Activated CD4-positive, alpha-beta T cell treated with anti-CD3 and anti-CD28 coated beads, Interleukin-2, Interleukin-6, amounts not matched to agents 100 ng/mL and 50 ng/mL, durations not matched to agents 16 hours and 8 hours (primary cell): ENCODE measurements at places on chromosomes 11 and 22.

DNA sequence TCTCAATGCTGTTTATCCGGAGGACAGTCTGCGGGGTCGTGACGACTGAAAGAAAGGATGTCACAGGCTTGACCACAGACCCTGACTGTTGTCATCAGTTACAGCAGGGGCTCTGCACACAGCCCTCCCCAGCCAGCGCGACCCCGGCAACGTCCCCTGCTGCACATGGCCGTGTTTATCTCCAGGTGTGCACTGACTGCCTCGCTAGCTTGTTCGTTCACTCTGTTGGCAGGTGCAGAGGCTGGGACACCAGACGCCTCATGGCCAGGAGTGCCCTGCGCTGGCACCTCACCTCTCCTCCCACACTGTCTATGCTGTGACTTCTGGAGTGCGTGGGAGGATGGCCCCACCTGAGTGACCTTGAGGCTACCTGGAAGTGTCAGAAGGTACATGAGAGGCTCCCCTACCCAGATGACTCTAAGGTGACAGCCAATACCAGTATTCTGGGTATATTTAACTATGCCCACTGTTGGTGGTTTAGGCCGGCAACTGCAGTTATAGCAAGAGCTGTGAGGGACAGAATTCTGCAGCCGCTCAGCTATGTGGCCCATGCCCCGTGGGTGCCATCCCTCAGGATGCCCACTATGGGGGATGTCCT lies 12.2 kb downstream of the MRPL21 start:
- DNase-seq = no peak

- DNase-seq = no peak
Observed at GRCh38 chr11:26187639-26188038, 144.3 kb upstream of the ANO3 start.

- no peak for DNase-seq
Observed at GRCh38 chr11:33652431-33652830, 48.2 kb downstream of the C11orf91 start.

GRCh38 chr11:110447897-110448745 lies 18.4 kb downstream of the FDX1 start:
- peak; percentile 37 for DNase-seq

DNA sequence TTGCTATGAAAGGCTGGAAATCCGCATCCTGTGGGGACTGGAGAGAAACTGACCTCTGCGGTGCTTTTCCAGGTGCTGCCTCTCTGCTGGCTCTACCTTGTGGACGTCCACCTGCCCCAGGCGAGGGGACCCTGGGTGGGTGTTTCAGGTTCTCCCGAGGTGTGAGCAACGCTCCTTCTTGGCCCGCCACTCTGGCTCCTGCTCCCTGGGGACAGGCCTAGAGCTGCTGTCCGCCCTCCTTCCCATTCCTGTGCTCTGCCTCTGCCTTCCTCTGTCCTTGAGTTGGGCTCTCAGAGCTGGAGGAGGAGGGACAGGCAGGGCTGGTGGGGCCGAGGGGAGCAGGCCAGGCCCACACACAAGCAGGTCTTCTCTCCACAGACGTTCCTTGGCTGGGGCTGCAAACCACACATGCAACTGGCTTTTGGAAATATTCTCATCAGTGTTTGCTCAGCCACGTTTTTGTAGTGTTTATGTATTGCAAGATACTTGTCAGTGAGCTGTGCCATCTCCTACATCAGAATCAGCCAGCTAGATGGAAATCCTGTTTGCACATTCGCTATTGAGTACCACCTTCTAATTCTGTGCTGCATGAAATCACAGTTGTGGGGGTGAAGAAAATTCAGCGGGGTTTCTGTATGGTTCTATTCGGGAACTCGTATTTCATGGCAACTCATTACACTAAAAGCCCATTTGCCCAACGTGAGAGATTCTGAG lies 1115.0 kb downstream of the BRD1 start:
- DNase-seq = no peak

GRCh38 chr11:117238221-117238620 lies 5.8 kb downstream of the RNF214 start:
- peak; percentile 32 for DNase-seq

DNA sequence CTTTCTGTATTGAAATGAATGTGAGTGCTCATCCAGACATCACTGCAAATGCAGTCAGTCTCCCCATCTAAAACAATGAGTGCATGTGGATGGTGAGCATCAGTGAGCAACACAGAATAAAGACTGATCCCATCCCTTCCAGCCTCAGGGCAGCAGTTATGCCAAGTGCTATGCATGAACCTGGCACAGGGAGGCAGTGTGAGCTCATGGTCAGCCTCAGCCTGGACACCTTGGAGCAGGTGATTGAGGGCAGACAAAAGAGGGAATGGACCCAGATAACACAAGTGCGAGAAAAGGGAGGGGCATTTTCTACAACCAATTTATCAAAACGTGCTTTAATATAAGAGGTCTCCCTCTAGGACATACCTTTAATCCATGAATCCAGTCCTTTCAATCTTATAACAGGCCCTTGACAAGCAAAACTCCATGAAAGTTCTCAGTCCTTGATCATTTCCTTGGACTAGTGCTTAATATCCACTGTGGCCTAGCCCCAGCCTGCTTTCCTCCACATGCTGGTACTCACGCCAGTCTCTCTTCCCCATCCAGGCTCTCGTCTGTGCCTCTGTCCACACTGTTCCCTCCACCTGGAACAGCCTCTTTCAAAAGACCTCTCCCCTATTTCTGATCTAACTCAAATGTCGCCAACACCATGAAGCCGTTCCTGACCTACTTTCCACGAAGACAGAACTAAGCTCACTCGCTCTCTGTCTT lies 50.5 kb upstream of the LRRC55 start:
- no peak for DNase-seq

DNA sequence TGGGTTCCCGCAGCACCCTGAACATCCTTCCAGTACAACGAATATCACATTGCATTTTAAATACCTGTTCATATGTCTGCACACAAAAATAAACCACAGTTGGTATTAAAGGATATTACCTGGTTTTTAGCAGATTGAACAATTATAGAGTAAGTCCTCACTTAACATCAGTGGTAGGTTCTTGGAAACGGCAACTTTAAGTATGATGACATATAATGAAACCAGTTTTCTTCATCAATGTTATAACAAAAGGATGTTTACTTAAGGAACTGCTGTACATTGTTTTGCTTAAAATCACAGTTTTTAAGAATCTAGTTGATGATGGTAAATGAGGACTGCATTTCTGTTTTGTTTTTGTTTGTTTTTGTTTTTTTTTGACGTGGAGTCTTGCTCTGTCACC lies 28.0 kb downstream of the TRIM66 start:
- peak; percentile 23 for DNase-seq

DNA sequence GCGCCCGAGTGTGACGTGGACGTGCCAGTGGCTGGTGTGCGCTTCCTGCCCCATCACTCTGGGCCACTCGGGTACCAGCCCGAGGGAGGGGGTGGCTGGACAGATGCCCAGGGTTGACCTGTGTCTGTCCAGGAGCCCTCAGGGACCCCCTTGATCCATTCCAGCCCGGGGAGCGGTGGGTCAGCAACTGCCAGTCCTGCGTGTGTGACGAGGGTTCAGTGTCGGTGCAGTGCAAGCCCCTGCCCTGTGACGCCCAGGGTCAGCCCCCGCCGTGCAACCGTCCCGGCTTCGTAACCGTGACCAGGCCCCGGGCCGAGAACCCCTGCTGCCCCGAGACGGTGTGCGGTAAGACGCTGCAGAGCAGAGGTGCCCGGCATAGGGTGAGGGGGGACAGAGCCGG lies 34.5 kb downstream of the MUC5B start:
- DNase-seq = no peak

GRCh38 chr11:44725757-44726282 lies 942 bp upstream of the TSPAN18 start:
- DNase-seq = no peak

GRCh38 chr11:123093739-123094138 lies 31.8 kb upstream of the HSPA8 start:
- DNase-seq = no peak

- DNase-seq = no peak
Observed at GRCh38 chr11:14330881-14331280, 28.1 kb downstream of the RRAS2 start.

GRCh38 chr11:120034881-120035630 lies 102.9 kb downstream of the TRIM29 start:
- DNase-seq = no peak

DNA sequence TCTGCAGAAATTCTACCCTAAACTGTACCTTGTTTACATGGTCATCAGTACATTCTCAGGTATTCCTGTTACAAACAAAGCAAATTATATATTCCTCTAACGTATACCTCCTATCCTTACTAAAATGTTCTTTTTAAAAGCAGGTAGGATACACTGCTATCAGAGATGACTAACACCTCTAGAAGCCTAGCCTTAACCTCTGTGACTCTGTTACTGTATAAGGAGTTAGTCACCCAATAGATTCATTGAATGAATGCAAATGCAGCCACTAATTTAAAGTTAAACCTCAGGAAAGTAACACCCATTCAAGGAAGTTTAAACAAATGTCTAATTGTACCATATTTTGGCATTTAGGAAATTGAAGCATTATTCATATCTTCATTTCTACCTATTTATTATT lies 82.2 kb downstream of the FCHSD2 start:
- no peak for DNase-seq

DNA sequence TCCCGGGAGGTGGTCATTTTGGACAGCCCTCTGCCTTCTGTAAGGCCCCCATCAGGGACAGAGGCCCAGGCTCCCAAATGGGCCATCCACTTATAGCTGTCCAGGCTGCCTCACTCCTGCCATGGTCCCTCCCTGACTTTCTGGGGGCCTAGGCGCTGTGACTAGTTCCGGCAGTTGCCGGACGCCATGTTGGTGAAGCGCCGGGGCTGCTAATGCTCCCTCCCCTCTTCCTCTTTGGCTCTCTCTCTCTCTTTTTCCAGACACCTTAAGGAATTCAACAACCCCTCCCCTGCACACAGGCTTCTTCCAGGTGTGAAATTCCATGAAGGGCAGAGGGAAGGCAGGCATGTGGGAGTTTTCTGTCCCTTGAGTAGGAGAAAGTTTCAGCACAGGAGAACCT lies 445.6 kb downstream of the SOX6 start:
- DNase-seq = no peak

DNA sequence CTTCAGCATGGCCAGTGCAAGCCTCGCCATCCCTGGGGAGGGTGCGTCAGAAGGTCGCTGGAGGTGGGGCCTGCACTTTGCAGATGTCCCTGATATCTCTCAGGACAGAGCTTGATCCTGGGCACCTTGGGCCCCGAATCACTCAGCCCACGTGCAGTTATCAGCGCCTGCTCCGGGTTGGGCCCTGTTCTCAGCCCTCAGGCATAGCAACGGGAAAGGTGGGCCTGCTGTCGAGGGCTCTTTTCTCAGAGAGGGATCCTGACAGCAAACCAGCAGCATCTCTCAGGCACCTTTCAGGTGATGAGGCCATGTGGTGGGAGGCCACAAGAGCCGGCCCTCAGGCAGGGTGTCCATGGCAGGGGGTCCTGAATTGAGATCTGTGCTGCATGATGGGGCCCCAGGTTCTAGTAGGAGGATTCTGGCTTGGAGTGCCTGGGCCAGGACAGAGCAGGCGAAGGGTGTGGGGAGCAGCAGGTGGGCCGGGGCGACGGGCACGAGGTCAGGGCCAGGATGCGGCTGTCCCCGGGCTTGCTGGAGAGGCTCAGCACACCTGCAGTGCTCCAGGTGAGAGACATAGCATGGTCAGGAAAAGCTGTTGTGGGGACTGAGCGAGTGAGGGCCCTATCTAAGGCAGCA lies 280.5 kb downstream of the TBC1D22A start:
- DNase-seq = no peak
